ENCODE measurements at places on chromosomes 16 and 17.

DNA sequence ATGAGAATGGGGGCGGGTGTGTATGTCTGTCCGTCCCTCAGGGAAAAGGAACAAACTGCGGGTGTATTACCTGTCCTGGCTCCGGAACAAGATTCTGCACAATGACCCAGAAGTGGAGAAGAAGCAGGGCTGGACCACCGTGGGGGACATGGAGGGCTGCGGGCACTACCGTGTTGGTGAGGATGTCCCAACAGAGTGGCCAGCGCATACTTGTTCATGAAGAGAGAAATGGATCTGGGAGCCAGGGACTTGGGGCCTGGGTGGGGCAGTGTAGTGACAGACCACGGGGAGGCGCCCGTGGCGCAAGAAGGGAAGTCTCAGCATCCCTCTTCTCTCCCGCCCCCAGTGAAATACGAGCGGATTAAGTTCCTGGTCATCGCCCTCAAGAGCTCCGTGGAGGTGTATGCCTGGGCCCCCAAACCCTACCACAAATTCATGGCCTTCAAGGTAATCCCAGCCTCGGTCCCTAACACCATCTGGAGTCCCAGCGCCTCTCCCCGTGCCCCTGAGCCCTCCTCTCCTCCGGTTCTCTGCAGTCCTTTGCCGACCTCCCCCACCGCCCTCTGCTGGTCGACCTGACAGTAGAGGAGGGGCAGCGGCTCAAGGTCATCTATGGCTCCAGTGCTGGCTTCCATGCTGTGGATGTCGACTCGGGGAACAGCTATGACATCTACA is 3.5 kb upstream of the C17orf107 start:
- DNase-seq, result no peak

GRCh38 chr16:87297918-87298631 is 19.1 kb downstream of the C16orf95 start:
- no peak for DNase-seq

GRCh38 chr17:78316867-78317789 is 42.7 kb downstream of the SOCS3 start:
- no peak for DNase-seq

GRCh38 chr16:73177729-73178295 is 129.9 kb upstream of the ZFHX3 start:
- no peak for DNase-seq

- no peak for DNase-seq
Measured at GRCh38 chr16:81427219-81427618, 17.4 kb upstream of the CMIP start.

DNA sequence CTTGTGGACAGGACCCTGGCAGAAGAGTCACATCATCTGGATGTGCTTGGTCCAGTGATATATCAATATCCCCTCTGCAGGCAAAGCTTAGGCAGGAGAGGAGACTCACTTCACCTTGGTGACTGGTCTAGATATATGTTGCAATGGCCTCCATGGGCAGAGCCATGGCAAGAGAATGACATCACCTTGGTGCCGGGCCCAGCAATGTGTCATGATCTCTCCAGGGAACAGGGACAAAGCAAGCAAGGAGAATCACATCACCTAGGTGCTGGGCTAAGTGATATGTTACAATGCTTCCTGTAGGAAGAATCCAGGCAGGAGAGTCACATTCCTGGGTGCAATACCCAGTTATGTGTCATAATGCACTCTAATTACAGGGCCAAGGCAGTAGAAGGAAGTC is 2106.2 kb downstream of the TP53TG3F start:
- DNase-seq, result no peak

- DNase-seq, result no peak
Measured at GRCh38 chr16:28162326-28162877, 49.4 kb downstream of the XPO6 start.

DNA sequence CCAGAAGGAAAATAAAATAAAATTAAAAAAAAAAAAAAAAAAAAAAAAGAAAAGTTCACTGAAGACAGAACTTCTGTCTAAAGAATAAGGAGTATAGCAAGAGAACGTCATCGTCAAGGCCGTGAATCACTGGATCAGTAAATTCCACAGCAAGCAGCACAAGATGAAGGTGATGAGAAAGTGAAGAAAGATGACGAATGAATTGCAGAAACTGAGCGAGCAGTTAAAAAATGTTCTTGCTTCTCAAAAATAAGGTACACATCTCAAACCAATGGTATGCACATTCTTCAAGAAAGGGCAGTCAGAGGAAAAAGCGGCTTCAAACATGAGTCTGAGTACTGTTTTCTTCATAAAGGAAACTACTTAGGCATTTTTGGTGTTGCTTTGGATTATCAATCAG is 104.7 kb downstream of the SMG6 start:
- DNase-seq, result no peak

DNA sequence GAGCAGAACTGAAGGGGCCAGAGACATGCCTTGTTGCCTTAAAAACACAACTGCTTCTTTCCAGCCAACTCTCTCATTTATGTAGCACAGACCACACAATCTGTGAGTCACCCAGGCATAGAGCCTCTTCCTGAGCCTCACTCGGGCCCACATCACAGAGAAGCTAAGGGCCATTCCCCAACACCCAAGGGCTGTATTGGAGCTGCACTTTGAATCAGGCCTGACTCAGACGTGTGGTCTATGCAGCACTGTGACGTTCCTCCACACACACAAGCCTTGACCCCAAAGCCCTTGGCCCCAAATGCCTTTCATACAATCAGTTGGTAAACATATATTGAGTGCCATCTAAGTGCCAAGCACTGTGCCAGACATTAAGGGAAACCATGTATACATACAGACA is 308.9 kb upstream of the DYNLRB2 start:
- DNase-seq, result no peak

GRCh38 chr17:5888811-5889210 is 181.4 kb upstream of the WSCD1 start:
- no peak for DNase-seq

- DNase-seq, result no peak
Measured at GRCh38 chr16:49959552-49960277, 65.3 kb upstream of the CNEP1R1 start.

DNA sequence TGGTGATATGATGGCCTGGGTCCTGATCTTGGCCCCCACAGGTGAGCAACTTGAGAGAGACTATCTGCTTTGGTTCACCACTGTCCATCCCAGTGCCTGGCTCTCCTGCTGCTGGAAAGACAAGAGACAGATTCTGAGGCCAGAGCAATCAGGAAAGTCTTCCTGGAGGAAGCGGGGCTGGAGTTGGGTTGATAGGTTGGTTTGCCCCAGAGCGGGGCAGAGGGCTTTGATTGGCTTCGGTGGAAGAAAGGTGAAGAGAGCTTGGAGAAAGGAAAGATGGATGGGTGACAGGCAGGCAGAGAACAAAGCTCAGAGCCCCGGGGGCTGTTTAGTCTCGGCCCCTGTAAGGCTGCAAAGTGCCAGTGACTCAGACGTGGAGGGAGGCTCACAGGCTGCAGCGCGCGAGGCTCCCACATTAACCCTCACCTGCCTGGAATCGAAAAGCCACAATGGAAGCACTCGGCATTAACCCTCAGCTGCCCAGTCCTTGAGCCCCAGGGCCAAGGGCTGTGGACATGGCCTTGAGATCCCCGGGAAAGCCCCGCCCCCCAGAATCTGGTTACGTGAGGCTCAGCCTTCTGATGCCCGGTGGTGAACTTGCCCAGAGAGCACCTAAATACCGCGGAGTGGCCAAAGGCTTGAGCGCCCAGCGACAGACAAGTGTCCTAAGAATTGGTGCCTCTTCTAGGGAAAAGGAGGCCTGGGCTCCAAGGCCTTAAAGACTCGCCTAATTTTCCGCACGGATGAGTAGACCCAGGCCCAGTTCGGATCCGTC is 996 bp upstream of the CPNE2 start:
- DNase-seq, result no peak

GRCh38 chr17:79803997-79804855 is 7.3 kb upstream of the CBX8 start:
- no peak for DNase-seq

DNA sequence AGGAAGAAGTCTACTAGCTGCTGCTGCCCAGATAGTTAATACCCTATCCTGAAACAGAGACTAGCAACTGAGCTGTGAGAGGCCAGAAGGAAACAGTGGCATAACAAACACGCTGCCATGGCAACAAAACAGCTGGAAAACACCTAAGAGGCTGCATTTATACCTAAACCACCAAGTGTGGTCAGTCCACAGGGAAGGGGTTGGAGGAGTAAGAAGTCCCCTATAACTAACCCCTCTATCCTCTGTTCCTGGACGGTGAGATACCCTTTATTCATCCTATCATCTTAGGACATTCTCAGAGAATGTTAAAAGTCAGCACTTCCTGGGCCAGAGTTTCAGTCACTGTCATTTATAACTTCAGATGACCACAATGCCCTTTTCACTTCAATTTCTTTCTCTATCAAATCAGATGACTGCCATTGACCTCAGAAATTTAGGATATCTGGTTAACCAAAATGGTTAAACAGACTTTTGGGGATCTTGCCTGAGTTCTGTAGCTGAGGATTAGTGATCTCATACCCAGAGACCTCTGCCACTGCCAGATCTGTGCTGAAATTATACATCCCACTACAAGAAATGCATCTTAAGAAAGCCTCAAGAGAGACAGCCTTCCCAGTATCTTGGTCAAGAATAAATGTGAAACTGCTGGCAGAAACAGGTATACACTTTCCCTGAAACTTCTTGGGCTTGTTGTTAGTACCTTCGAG is 36.2 kb downstream of the STH start:
- no peak for DNase-seq

DNA sequence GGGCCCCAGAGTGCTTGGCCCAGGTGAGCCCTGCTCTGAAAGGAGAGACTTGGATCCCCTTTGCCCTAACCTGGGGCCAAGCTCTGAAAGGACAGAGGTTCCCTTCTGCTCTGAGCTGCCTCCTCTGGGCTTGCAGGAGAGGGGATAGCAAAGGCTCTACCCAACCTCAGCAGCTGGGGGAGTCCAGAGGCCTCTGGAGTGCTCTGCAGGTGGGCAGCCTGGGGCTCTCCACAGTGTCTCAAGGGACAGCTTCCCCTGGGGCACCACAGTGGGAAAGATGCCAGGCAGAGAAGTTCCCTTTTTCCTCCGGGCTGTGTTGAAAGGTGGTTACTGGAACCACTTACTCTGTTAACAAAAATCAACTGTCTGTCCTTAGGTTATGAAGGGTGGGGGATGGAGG is 48.2 kb upstream of the MGAT5B start:
- DNase-seq, result no peak

- DNase-seq, result no peak
Measured at GRCh38 chr16:74942566-74942965, 42.4 kb downstream of the WDR59 start.

DNA sequence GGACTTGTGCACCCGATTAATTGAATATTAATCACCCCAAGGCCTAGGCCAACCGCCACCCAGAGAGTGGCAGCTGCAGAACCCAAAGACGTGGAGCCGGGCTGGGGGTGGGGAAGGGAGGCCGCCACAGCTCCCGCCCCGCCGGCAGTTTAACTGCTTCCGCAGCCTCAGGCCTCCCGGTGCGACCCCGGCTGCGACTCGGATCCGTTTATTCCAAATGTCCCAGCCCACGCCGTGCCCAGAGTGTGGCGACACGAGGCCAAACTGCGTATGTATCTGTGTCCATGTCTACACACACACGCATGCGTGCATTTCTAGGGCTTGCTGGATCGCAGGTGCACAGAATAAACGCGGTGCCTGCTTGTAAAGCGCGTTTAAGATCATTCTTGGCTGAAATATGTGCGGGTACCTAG is 802 bp upstream of the TOB1 start:
- peak; percentile 20 for DNase-seq

- DNase-seq, result no peak
Measured at GRCh38 chr16:4021070-4021779, 95.0 kb downstream of the ADCY9 start.

GRCh38 chr17:1888741-1889140 is 58.9 kb downstream of the RPA1 start:
- no peak for DNase-seq

DNA sequence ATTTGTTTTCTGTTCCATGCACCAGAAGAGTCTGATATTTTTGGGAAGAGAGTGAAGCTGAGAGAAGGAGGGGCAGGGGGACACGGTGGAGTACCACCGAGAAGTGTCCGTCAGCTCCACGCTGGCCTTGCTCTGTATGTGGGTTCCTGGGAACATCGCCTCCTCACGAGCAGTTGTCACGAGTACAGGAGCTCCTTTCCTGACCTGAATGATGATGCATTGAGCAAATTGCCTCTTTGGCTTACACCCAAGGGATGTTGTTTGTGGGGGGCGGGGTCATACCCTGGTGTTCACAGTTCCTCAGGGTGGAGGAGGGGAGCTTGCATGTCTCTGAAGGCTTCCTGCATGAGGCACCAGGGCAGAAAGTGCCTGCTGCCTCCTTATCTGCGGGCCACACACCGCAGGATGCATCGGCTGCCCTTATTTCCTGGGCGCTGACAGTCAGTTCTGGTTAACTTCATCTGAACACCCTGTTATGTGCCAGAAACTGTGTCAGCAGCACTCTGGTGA is 36.2 kb downstream of the RGS9 start:
- DNase-seq, result peak; percentile 29

- DNase-seq, result no peak
Measured at GRCh38 chr16:84548971-84549844, 44.7 kb upstream of the MEAK7 start.

GRCh38 chr16:66467611-66468010 is 40.5 kb downstream of the BEAN1 start:
- DNase-seq, result no peak

- DNase-seq, result no peak
Measured at GRCh38 chr16:86292942-86293341, 217.4 kb upstream of the FOXF1 start.

- DNase-seq, result no peak
Measured at GRCh38 chr17:50424996-50425681, 879 bp upstream of the ACSF2 start.

DNA sequence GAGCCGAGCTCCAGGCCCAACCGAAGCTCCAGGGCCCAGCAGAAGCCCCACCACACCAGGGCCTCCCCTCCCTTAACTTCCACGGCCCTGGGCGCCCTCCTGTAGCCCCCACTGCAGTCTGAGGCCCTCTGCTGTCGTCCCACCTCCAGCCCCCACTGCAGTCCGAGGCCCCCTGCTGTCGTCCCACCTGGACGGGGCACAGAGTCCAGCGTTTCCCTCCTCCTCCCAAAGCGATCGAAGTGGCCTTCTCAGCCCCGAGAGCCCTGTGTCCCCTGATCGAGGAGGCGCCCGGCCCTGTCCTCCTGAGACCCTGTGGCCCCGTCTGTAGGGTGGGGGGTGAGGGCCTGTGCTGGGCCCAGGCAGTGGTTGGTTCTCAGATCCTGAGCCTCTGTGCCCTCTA is 25.8 kb upstream of the CACNA1H start:
- DNase-seq, result no peak

- DNase-seq, result no peak
Measured at GRCh38 chr17:78096093-78096492, 32.5 kb downstream of the TMC6 start.

- DNase-seq, result no peak
Measured at GRCh38 chr17:3697103-3697476, 1.1 kb upstream of the P2RX5 start.

- DNase-seq, result no peak
Measured at GRCh38 chr17:61007980-61008379, 330.3 kb downstream of the BCAS3 start.

GRCh38 chr17:14902803-14903202 is 362.3 kb downstream of the PMP22 start:
- no peak for DNase-seq

- no peak for DNase-seq
Measured at GRCh38 chr16:24929409-24929808, 83.6 kb downstream of the SLC5A11 start.

GRCh38 chr16:81237942-81238295 is 570 bp upstream of the BCO1 start:
- DNase-seq, result no peak

GRCh38 chr16:69724981-69725479 is 1.3 kb downstream of the NQO1 start:
- DNase-seq, result no peak

GRCh38 chr16:67653128-67653788 is 6.8 kb downstream of the ACD start:
- no peak for DNase-seq

- no peak for DNase-seq
Measured at GRCh38 chr17:16267174-16267573, 50.2 kb downstream of the PIGL start.

All from stimulated activated CD8-positive, alpha-beta memory T cell treated with anti-CD3 and anti-CD28 coated beads, Interleukin-7, amount 100 ng/mL, for 1 hour (primary cell).